Naive thymus-derived CD4-positive, alpha-beta T cell (primary cell): ENCODE measurements at places on chromosomes 12 and 14. TPM values are rescaled to one million over a fixed set of nuclear protein-coding genes. Genes with fewer than 3 reads are reported as not detected.

GRCh38 chr14:100878271-100879146 lies 25.0 kb downstream of the RTL1 start:
- no peak for DNase-seq

DNA sequence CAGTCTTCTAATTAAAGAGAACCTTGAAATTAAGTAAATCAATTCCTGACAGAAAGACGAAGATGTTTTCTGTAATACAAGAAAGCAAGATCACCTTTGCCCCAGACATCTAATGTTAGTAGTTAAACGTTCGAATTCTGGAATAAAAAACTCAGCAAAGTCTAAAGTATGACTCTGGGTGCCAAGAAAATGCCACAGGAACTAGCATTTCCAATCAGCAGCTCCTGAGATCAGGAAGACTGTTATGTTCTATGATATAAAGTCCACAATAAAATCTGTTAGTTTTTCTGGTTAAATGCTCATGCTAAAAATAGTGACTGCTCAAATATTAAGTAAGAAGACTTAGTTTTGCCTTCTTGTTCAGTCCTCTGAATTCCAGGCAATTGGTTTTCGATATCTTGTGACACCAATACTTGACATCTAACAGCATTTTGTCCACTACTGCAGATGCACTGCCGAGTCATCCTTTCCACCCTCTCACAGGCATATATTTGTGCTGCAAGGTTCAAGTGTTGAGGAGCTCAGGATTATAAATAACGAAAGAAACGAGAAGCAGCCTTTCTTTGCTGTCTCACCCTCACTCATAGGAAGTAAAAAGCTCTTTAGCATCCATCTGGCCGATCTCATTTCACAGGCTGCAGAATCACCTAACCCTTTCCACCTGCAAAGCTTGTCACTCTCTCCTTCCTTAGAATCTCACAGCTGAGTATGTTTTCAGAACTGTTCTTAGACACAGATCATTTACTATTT lies 32.0 kb downstream of the SSH1 start:
- no peak for DNase-seq

DNA sequence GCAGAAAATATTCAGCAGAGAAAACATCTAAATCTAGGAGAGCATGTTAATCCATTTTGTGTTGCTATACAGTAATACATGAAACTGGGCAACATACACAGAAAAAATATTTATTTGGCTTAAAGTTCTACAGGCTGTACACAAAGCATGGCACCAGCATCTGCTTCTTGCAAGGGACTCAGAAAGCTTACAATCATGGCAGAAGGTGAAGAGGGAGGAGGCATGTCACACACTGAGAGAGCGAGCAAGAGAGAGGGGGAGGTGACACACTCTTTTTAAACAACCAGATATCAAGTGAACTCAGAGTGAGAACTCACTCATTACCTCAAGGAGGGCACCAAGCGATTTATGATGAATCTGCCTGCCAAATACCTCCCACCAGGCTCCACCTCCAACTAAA lies 94.2 kb upstream of the CNOT2 start:
- no peak for DNase-seq

DNA sequence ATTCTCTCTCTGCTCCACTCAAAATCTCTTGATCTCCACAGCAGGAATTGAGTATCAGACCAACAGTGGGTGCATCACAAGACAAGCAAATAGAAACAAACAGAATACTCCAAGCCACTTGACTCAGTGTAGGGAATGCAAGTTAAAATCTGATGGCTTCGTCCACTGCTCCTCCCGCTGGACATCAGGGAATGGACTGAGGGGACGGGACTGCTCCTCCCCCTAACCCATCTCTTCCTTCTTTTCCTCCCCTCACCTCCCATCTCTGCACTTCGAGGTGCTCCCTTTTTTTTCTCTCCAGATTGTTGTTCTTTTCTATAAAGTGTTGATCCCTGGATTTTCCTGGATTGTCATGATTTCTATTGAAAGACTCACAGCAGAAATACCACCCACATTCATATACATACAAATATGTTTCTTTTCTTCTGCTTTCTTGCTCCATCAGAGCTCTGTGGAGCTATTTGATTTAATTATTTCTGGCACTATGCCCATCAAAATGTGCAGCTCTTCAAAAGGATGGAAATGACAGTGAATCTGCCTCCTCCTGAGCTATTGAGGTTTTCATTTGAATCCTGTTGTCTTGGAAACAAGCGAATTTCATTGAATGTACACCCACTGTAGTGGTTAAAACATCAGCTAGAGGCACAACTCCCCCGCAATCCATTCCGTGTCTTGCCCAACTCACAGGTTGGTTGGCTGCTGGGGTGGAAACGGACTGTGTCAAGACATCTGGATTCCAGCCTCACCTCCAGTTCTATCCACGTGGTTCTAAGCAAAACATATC lies 199.7 kb downstream of the SPTSSA start:
- no peak for DNase-seq

PPP4R4 gene
- total RNA-seq, result 1.7 TPM

DNA sequence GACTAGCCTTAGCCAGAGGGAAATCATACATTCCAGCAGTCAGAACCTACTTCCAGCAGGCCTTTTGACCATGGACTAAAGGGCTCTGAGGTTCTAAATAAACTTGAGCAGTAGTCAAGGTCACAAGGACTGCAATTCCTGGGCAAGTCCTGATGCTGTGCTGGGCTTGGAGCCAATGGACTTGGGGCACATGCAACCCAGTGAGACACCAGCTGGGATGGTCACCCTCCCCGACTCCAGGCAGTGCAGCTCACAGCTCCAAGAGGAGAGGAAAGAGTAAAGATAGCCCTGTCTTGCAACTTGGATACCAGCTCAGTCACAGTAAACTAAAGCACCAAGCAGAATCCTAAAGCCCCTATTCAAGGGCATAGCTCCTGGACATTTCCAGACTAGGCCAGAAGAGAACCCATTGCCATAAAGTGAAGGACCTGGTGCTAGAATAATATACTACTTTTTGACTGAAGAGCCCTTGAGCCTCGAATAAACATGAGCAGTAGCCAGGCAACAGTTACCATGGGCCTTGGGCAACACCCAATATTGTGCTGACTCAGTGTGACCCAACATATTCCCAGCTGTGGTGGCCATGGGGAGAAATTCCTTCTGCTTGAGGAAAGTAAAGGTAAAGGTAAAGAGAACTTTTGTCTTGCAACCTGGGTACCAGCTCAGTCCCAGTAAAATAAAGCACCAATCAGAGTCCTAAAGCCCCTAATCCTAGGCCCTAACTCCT lies 226.2 kb upstream of the CLEC14A start:
- no peak for DNase-seq

TBC1D30 gene
- total RNA-seq, result 0.45 TPM

GRCh38 chr12:57086493-57087009 lies 2.4 kb upstream of the NAB2 start:
- peak; percentile 48 for DNase-seq

GRCh38 chr12:95646781-95647190 lies 95.5 kb upstream of the USP44 start:
- DNase-seq, result no peak

GRCh38 chr14:42057111-42057510 lies 450.4 kb downstream of the LRFN5 start:
- no peak for DNase-seq

GRCh38 chr12:64065881-64066451 lies 156.1 kb downstream of the KICS2 start:
- no peak for DNase-seq

ASCL1 gene
- total RNA-seq, result not detected

BEGAIN gene
- 1.8 TPM for total RNA-seq
